CD8-positive, alpha-beta T cell (primary cell): ENCODE measurements at places on chromosomes 6 and 20.

DNA sequence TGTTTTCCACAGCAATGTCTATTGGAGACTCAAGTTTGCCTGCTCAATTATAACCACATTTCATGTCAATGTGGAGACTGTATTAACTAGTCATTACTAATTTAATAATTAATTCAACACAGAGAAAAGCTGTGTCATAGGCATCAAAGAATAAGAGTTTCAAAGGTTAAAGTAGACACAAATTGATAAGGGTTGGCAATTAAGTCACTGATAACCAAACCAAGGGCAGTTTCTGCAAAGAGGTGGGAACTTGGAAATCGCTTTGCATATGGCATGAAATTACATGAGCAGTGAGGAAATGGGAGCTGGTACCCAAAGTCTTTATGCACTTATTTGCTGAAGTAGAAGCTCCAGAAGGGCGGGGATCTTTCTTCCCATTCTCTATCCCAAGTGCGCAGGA lies 34.2 kb downstream of the GCLC start:
- no peak for DNase-seq

- no peak for DNase-seq
These were observed 135.4 kb downstream of the CDC5L start for GRCh38 chr6:44522871-44523270.

DNA sequence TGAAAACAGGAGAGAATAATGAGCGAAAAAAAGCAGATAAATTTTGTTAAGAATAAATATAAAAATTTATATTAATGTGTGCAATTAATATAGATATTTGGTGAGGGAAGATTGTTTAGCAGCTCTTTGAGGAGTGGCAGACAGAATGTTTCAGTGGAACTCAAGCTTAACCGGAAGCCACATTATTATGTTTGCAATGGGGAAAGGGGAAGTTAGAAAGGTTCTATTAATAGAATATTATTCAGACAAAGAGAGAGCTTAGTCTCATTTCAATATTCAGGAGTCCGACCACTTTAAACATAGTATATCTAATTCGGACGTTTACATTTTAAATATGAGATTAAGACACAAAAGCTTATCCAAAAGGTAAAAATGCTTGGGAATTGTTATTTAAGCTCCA lies 81.6 kb upstream of the KHDRBS2 start:
- DNase-seq: no peak

DNA sequence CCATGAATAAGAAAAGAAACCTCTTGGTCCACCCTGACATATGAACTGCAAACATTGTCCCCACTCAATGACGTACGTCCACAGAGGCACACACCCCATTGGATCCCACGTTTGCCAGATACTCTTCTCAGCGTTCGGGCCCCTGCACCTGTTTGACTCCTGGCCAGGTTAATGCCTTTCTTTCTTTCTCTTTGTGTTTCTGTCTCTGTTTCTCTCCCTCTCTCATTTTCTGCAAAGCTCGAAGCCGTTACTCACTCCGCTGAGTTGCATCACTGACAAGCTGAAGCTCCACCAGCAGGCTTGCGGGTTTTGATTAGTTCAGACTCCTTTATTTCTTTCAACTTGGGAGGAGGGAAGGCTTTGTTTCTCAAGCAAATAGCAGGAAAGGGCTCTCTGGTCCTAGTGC lies 135.5 kb upstream of the SUPT3H start:
- DNase-seq: no peak

DNA sequence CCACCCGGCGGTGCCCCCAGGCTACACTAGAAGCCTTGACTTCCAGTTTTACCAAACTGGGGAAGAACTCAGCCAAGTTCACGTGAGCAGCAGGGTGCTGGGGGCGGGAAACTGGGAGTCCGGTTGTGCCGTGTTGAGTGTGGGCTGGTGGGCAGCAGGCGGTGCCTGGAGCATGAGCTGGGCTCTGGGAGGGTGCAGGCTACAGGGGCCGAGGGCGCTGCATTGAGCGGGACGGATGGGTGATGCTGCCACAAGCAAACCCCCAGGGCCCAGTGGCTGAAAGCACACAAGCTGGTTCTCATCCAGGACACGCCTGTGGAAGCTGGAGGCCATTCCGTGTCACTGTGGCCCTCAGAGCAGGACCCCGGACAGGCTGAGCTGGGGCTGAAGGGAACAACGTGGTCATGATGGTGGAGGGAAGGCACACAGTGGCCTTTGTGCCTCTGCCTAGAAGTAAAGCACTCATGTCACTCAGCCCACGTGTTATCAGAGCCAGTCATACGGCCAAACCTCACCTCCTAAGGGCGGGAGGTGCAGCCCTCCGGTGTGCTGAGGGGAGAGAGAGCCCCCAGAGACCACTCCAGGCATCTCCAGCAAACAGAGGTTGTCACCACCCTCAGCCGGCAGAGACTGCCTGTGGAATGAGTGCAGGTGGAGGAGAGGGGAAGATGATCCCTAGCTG lies 29.5 kb downstream of the RBM38 start:
- DNase-seq: no peak
